Testis (tissue), 5 donors: ENCODE measurements at places on chromosomes 4 and X. TPM values are rescaled to one million over a fixed set of nuclear protein-coding genes. Genes with fewer than 3 reads are reported as not detected.

The RASL11B gene
- 16.7 TPM for total RNA-seq

The ZMYM3 gene
- 97.1 TPM for total RNA-seq

The DCAF12L2 gene
- 37.6 TPM for total RNA-seq

The XAGE1A gene
- total RNA-seq, result 31.9 TPM

The MAGED1 gene
- total RNA-seq, result 338 TPM

The MAGEA8 gene
- 1.1 TPM for total RNA-seq

The DUSP21 gene
- total RNA-seq, result 9.2 TPM

The NDNF gene
- 3.3 TPM for total RNA-seq

The CT47B1 gene
- total RNA-seq, result 17.9 TPM

The LEF1 gene
- total RNA-seq, result 37.1 TPM

GRCh38 chr4:143514497-143514896 lies 995 bp downstream of the SMARCA5 start:
- H3K27ac ChIP-seq, result peak overlapping the region; percentile 97
- peak; percentile 72 for DNase-seq
- no peaks in the 10 kb centered on the region for H3K27me3 ChIP-seq
- peaks cover 8% of the 10 kb centered on the region for H3K4me1 ChIP-seq
- peak overlapping the region; percentile 85 for H3K4me3 ChIP-seq

DNA sequence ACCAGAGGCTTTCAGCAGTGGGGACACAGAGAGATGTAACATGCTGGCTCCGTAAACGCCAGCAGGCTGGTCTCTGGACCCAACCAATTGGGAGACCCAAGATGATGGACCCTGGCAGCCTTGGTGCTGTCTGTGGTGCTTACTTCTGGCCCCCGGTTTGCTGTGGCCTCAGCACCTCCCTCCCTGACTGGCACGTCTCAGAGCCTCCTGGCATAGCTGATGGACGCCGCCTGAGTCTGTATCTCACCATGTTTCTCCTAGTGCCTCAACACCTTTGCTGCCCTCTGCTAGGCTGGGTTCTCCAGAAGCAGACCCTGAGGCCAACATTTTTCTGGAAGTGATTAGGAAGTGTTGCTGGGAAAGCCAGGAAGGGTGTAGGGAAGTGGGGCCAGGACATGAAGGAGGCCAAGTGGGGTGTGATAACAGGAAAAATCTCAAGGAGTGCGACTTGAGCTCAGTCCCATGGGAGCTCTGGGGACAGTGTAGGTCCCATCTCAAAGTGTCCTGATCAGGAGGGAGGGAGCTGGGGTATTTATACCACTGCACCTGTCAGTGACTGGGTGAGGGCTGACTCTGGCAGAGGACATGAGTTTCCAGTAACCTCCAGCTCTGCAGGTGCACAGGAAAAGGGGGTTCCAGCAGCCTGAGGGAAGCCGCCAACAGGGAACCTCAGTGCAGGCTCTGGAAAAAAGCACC lies 31.8 kb downstream of the PPP2R2C start:
- no peaks in the 10 kb centered on the region for H3K36me3 ChIP-seq
- no peak overlapping the region for H3K27ac ChIP-seq
- no peaks in the 10 kb centered on the region for H3K27me3 ChIP-seq
- peaks cover 6% of the 10 kb centered on the region for H3K4me1 ChIP-seq
- no peak for DNase-seq

- no peak overlapping the region for H3K27ac ChIP-seq
- H3K4me1 ChIP-seq, result no peaks in the 10 kb centered on the region
- no peak for DNase-seq
- H3K36me3 ChIP-seq, result no peaks in the 10 kb centered on the region
- no peak overlapping the region for H3K4me3 ChIP-seq
- no peaks in the 10 kb centered on the region for H3K27me3 ChIP-seq
These were observed 33.5 kb downstream of the SLC10A6 start for GRCh38 chr4:86815653-86816052.

- H3K27ac ChIP-seq, result no peak overlapping the region
- no peaks in the 10 kb centered on the region for H3K27me3 ChIP-seq
- no peak overlapping the region for H3K4me3 ChIP-seq
- no peaks in the 10 kb centered on the region for H3K4me1 ChIP-seq
- no peaks in the 10 kb centered on the region for H3K36me3 ChIP-seq
These were observed 77.1 kb downstream of the EIF4E start for GRCh38 chr4:98851806-98852205.

GRCh38 chrX:20317873-20318272 lies 51.2 kb upstream of the RPS6KA3 start:
- no peak overlapping the region for H3K27ac ChIP-seq
- H3K4me1 ChIP-seq, result no peaks in the 10 kb centered on the region
- no peaks in the 10 kb centered on the region for H3K36me3 ChIP-seq
- no peak overlapping the region for H3K4me3 ChIP-seq

GRCh38 chrX:150929058-150929457 lies 30.6 kb upstream of the CD99L2 start:
- H3K4me1 ChIP-seq, result no peaks in the 10 kb centered on the region
- no peaks in the 10 kb centered on the region for H3K27me3 ChIP-seq
- H3K27ac ChIP-seq, result no peak overlapping the region
- DNase-seq, result no peak

- no peaks in the 10 kb centered on the region for H3K27me3 ChIP-seq
- H3K4me3 ChIP-seq, result no peak overlapping the region
- peaks cover 29% of the 10 kb centered on the region for H3K4me1 ChIP-seq
- H3K36me3 ChIP-seq, result no peaks in the 10 kb centered on the region
- no peak for DNase-seq
These were observed 91.9 kb downstream of the TSPAN5 start for GRCh38 chr4:98566361-98567008.

DNA sequence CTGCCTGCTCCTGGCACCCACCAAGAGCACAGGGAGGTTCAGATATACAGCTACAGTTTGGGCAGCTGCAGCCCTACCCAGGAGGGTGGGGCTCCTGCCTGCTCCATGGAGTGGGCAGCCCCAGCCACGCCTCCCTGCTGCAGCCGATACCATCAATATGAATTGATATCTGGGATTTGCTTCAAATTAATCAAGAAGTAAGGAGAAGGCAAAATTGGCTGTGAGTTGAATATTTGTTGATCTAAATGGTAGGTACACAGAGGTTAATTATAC lies 31.2 kb upstream of the ZNF280C start:
- no peaks in the 10 kb centered on the region for H3K27me3 ChIP-seq
- no peaks in the 10 kb centered on the region for H3K36me3 ChIP-seq
- H3K27ac ChIP-seq, result no peak overlapping the region
- no peak overlapping the region for H3K4me3 ChIP-seq
- no peak for DNase-seq

- no peak overlapping the region for H3K27ac ChIP-seq
- no peak overlapping the region for H3K4me3 ChIP-seq
- H3K36me3 ChIP-seq, result no peaks in the 10 kb centered on the region
- peaks cover 22% of the 10 kb centered on the region for H3K4me1 ChIP-seq
- H3K27me3 ChIP-seq, result no peaks in the 10 kb centered on the region
These were observed 90.1 kb downstream of the IRF2 start for GRCh38 chr4:184384056-184384809.

DNA sequence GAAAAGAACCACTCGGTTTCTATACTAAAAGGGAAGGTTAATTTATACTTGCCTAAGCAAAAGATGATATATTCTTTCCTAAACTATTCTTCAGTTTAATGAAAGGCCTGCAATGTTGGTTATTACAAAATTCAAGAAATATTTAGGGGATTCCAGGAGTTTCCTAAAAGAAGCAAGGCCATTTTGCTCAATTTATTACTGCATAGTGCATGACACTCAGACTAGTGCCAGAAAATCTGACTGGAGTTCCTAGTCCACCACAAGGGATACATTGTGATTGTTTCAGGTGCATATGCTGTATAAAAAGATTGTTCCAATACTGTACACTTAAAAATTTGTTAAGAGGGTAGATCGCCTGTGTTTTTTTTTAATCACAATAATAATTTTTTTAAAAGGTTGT lies 78.7 kb downstream of the CAPN6 start:
- H3K36me3 ChIP-seq, result no peaks in the 10 kb centered on the region
- DNase-seq, result no peak
- H3K4me3 ChIP-seq, result no peak overlapping the region
- H3K27me3 ChIP-seq, result no peaks in the 10 kb centered on the region

DNA sequence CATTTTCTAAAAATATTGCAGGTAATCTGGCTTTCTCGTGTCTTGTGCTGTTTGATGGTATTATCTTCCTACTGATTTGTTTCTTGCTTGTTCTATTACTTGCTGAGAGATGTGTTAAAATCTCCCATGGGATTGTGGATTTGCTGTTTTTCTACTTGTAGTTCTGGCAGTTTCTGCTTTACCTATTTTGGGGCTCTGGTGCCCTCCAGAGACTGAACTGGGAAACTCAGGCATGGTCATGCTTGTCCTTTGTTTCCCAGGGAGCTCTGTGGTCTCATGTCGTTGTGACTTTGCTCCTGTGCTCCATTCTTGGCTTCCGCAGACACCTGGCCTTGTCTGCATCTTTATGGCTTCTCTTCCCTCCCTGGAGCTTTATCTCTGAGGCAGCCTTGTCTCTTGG lies 39.5 kb downstream of the NSD2 start:
- no peaks in the 10 kb centered on the region for H3K36me3 ChIP-seq
- H3K27ac ChIP-seq, result no peak overlapping the region
- H3K27me3 ChIP-seq, result no peaks in the 10 kb centered on the region
- H3K4me3 ChIP-seq, result no peak overlapping the region

- DNase-seq, result no peak
- no peaks in the 10 kb centered on the region for H3K4me1 ChIP-seq
- H3K4me3 ChIP-seq, result no peak overlapping the region
- no peaks in the 10 kb centered on the region for H3K27me3 ChIP-seq
- no peak overlapping the region for H3K27ac ChIP-seq
- H3K36me3 ChIP-seq, result no peaks in the 10 kb centered on the region
These were observed 542.0 kb downstream of the GBA3 start for GRCh38 chr4:23234716-23235115.

- DNase-seq, result no peak
- no peaks in the 10 kb centered on the region for H3K36me3 ChIP-seq
These were observed 101.2 kb downstream of the SMIM20 start for GRCh38 chr4:26015133-26015651.

DNA sequence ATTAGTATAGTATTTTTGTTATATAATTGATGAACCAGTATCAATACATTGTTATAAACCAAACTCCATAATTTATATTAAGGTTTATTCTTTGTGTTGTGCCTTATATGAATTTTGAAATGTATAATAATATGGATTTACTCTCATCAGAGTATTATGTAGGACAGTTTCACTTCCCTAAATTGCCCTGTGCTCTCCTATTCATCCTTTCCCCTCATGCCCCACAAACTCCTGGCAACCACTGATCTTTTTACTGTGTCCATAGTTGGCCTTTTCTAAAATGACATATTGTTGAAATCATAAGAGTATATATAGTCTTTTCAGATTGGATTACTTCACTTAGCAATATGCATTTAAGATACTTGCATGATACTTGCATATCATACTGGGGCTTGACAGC lies 958.1 kb upstream of the GRID2 start:
- no peak overlapping the region for H3K27ac ChIP-seq
- DNase-seq, result no peak
- H3K4me1 ChIP-seq, result no peaks in the 10 kb centered on the region
- no peak overlapping the region for H3K4me3 ChIP-seq

- H3K4me3 ChIP-seq, result no peak overlapping the region
- peaks cover 11% of the 10 kb centered on the region for H3K4me1 ChIP-seq
- no peaks in the 10 kb centered on the region for H3K36me3 ChIP-seq
These were observed 179.7 kb upstream of the RASGEF1B start for GRCh38 chr4:81651243-81651899.

DNA sequence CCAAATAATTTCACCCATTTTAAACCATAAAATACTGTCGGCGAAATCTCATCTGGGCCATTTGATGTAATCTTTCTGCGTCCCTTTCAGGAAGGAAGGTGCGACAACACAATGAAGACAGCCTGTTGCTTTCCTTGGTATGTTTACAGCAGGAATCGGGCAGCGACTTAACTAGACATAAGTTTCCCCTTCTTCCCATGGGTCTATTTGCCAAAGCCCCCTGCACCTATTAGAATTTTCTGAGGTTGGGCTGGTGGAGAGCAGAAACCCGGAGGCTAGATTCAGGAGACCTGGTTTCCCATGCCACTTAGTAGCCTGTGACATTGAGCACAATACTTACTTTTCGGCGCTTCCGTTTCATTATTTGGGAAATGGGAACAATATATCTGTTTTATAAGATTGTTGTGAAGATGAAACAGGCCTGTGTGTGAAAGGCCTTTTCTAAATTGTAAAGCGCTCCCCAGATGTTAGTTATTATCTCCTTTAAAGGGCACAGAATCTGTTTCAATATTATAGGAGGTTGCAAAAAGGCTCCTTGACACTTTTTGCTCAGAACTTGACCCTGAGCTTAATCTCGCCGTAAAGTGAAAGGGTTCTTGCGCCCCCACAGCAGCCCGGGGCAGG lies 552 bp upstream of the AFF1 start:
- H3K4me3 ChIP-seq, result peak overlapping the region; percentile 96
- peaks cover 8% of the 10 kb centered on the region for H3K4me1 ChIP-seq
- no peaks in the 10 kb centered on the region for H3K36me3 ChIP-seq
- peak overlapping the region; percentile 83 for H3K27ac ChIP-seq
- peak; percentile 31 for DNase-seq
- no peaks in the 10 kb centered on the region for H3K27me3 ChIP-seq

- no peaks in the 10 kb centered on the region for H3K36me3 ChIP-seq
- no peaks in the 10 kb centered on the region for H3K27me3 ChIP-seq
- DNase-seq, result no peak
- H3K27ac ChIP-seq, result no peak overlapping the region
These were observed 31.3 kb upstream of the TBL1X start for GRCh38 chrX:9433596-9433995.

DNA sequence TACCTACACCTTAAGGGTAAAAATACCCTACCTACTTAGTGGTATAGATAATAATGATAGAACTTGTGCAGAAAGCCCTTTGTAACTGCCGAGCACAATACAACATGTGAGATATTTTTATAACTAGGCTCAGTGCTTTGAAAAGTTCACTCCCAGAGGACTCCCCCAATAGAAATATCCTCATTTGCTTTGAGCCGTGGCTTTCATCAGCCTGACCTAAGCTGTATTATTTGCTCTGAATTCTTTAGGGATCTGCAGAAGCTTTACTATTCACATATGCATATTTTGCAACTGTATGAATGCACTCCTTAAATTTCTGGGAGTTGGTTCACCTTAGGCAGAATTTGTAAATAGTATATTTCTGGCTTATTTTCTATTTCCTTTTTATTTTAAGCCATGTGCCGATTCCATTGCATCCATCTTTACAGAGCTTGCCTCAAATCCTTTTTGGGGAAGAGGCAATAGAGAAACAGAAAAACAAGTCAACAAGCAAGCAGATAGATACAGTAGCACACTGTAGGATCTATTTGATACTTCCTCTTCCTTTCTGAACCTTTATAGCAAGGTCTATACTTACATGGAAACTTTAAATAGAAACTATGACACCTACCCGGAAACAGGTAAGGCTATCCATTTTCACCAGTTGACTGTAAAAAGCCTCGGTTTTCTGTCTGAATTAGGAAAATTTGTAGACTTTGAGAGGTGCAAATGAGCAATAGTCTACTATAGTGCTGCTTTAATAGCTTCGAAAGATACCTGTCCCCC lies 242.5 kb upstream of the VCX3A start:
- H3K36me3 ChIP-seq, result no peaks in the 10 kb centered on the region
- no peaks in the 10 kb centered on the region for H3K4me1 ChIP-seq
- H3K4me3 ChIP-seq, result no peak overlapping the region
- no peak for DNase-seq

GRCh38 chrX:10841579-10841978 lies 221.2 kb upstream of the MID1 start:
- H3K4me1 ChIP-seq, result no peaks in the 10 kb centered on the region
- H3K4me3 ChIP-seq, result no peak overlapping the region
- H3K27me3 ChIP-seq, result no peaks in the 10 kb centered on the region
- H3K27ac ChIP-seq, result no peak overlapping the region

GRCh38 chr4:148574911-148575310 lies 132.7 kb upstream of the NR3C2 start:
- no peaks in the 10 kb centered on the region for H3K4me1 ChIP-seq
- no peak overlapping the region for H3K4me3 ChIP-seq
- H3K27ac ChIP-seq, result no peak overlapping the region
- DNase-seq, result no peak
- no peaks in the 10 kb centered on the region for H3K27me3 ChIP-seq
